ENCODE measurements at places on chromosomes 3 and 15. TPM values are rescaled to one million over a fixed set of nuclear protein-coding genes. Genes with fewer than 3 reads are reported as not detected.
A peak's percentile ranks its signal among the peaks of the same experiment; 100 is the strongest.

GRCh38 chr15:83567318-83567717, 86.6 kb upstream of the ADAMTSL3 start:
- DNase-seq: no peak
- H3K36me3 ChIP-seq: no peaks in the 10 kb centered on the region
- H3K4me3 ChIP-seq: no peak overlapping the region
- no peaks in the 10 kb centered on the region for H3K27me3 ChIP-seq
- no peaks in the 10 kb centered on the region for H3K4me1 ChIP-seq
- H3K27ac ChIP-seq: no peak overlapping the region

GRCh38 chr3:189393598-189393997, 221.8 kb downstream of the TPRG1 start:
- DNase-seq: peak; percentile 21
- H3K4me3 ChIP-seq: no peak overlapping the region
- peaks cover 6% of the 10 kb centered on the region for H3K4me1 ChIP-seq

GRCh38 chr3:18100121-18100520, 325.0 kb downstream of the SATB1 start:
- DNase-seq: no peak
- H3K4me3 ChIP-seq: no peak overlapping the region
- H3K27ac ChIP-seq: no peak overlapping the region
- no peaks in the 10 kb centered on the region for H3K36me3 ChIP-seq
- H3K4me1 ChIP-seq: no peaks in the 10 kb centered on the region
- H3K27me3 ChIP-seq: no peaks in the 10 kb centered on the region

The MYO5C gene
- total RNA-seq: 56.1 TPM

The SLC25A38 gene
- total RNA-seq: 10.5 TPM

The TRPC1 gene
- 5.1 TPM for total RNA-seq

- no peaks in the 10 kb centered on the region for H3K36me3 ChIP-seq
- H3K27me3 ChIP-seq: no peaks in the 10 kb centered on the region
- DNase-seq: no peak
Measured at GRCh38 chr15:36428102-36428845, 151.2 kb upstream of the CDIN1 start.

DNA sequence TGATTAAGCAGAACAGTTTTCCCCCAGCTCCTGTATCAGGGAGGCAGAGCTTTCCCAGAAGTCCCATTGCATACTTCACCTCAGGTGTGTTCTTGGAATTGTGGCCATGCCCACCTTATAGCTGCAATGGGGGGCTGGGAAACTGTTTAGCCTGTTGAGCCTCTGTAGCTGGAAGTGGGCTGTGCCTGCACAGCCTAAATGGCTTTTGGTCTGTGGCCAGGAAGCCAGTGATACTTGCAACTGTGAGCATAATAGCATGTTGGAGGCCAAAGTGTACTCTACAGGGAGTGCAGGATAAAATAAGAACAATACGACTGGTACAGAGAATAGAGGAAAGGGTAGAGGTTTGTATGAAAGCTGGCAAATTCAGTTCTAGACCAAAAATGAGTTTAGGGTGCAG, 248.5 kb downstream of the PTPRG start:
- H3K36me3 ChIP-seq: no peaks in the 10 kb centered on the region
- DNase-seq: peak; percentile 72
- H3K4me3 ChIP-seq: no peak overlapping the region
- H3K27me3 ChIP-seq: no peaks in the 10 kb centered on the region

GRCh38 chr3:122989856-122990575, 37.5 kb downstream of the SEMA5B start:
- no peak for DNase-seq
- H3K36me3 ChIP-seq: no peaks in the 10 kb centered on the region
- H3K4me1 ChIP-seq: no peaks in the 10 kb centered on the region
- H3K4me3 ChIP-seq: no peak overlapping the region
- H3K27ac ChIP-seq: no peak overlapping the region

Measured in transverse colon (tissue), 4 donors.